ENCODE measurements at places on chromosomes 5 and 9.

GRCh38 chr5:120576588-120576987 is 112.5 kb downstream of the PRR16 start:
- DNase-seq, result no peak

DNA sequence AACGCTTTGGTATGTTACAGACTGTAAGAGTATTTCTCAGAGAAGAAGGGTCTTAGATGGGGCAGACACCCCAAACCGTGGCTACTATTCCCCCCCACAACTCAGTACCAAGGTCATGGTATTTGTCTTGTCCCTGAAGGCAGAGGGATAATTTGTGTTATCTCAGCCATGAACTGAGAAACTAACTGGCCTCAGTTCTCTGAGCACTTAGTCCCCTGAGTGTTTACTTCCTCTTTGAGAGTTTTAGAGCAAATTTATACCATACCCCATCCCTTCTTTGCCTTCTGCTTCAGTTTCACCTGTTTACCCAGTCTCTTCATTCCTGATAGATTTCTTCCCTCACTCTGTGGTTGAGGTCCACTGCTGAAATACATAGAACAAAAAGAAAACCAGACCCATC is 183.9 kb downstream of the LRRC70 start:
- no peak for DNase-seq

DNA sequence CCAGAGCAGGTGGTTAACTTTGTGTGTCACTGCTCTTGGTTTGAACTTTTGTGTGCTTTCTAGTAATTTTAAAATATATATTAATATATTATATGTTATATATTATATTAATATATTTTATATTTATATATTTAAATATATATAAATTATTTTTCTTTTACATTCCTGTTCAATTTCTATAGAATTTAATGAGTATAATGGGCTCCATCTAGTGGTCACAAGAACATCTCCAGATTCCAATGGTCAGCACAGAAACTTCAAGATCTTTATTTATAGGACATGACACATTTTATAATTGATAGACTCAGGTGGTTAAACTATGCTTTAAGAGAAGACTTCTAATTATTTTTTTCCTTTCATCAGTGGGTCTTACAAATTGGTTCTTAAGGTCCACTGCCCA is 39.1 kb downstream of the COL23A1 start:
- DNase-seq, result no peak

DNA sequence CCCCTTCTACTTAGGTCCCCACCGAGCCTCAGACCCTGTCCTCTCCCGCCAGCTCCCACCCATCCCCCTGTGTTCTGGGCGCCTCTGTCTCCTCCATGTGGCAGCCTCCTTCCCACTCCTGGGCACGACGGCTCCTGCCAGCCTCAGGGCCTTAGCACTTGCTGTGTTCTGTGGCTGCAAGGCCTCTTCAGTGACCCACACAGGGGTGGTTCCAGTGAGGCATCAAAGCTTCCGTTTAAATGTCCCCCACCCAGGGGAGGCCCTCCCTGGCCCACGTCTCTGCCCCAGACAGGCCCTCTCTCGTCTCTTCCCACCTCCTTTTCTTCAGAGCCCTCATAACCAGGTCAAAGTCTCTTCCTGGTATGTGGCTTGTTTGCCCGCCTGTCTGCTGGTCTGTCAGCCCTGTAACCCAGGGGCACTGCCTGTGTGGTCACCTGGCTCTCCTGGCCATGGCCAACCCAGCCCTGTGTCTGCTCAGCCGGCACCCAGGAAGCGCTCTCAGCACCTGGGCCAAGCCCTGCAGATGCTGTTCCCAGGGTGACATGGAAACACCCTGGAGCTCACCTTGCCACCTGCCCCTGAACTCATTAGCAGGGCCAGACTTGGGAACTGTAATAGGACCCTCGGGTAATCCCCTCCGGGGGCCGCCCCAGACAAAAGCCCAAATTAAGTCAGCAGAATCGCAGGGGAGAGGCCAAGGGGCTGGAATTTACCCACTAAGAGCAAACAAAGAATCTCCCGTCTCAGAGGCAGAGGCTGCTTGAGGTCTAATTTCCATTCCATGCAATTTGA is 33.7 kb downstream of the LHX3 start:
- DNase-seq, result no peak

DNA sequence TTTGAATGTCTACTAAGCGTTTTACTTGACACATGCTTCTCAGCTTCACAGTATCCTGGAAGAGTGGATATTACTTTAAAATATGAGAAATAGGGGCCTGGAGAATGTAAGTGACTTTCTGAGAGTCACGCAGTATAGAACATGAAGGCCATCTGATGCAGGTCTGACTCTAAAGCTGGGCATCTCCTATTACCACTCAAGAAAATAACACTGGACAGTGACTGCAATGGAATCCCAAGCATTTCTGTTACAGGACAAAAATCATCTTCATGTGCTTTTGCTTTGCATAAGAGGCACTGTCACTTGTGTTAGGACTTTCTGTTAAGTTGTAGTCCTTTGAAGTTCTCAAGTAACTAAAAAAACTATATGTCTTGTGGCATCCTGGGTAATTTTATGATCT is 335.5 kb downstream of the FBXL7 start:
- no peak for DNase-seq

GRCh38 chr9:6781476-6781875 is 23.7 kb downstream of the KDM4C start:
- DNase-seq, result no peak

All from activated CD4-positive, alpha-beta T cell treated with anti-CD3 and anti-CD28 coated beads for 24 hours (primary cell).